Posterior cingulate gyrus (tissue), 11 donors: ENCODE measurements at places on chromosomes 16 and 17.

DNA sequence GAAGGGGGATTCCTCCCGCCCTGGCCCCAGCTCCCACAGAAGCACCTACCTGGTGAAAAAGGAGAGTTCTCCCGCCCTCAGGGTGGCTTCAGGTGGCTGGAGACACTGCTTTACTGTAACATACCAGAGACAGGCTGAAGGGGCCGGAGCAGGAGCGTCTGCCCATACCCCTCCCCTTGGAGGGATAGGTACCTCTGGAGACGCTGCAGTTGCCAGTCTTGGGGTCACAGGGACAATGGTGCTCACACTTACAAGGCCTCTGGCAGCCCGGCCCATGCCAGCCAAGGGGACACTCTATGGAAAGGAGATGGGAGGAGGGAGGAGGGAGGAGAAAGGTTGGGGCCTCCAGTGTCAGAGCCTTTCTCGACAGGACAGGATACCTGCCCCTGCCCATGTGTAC is 6.6 kb downstream of the NAGPA start:
- DNase-seq: peak; percentile 63

- no peak for DNase-seq
Observed at GRCh38 chr16:74051-74746, 1.8 kb upstream of the RHBDF1 start.

GRCh38 chr17:9676820-9677310 is 31.5 kb downstream of the USP43 start:
- DNase-seq: no peak

GRCh38 chr16:88455610-88456355 is 2.7 kb downstream of the ZFPM1 start:
- no peak for DNase-seq

- DNase-seq: no peak
Observed at GRCh38 chr16:17846030-17846429, 375.3 kb upstream of the XYLT1 start.

DNA sequence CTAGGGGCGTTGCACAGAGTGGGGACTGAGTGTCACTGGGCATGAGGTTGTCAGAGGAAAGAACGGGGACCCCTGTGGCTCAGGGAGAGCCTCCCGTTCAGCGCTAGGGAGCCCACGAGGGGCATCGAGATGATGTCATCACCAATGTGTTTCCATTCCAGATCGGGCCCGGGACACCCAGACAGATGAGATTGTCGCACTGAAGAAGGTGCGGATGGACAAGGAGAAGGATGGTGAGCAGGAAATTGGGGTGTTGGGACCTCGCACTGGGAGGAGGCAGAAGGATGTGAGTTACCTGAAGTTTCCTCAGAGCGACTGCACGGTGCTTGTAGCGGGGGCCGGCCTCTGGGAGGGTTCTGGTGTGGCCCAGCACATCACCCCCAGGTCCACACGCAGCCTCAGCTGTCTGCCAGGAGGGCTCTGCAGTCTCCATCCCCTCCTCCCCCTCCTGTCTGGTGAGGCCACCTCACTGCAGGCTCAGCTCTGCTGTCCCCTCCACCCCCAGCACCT is 4.0 kb downstream of the CDK10 start:
- no peak for DNase-seq
